ENCODE measurements at places on chromosomes 1 and 21.

DNA sequence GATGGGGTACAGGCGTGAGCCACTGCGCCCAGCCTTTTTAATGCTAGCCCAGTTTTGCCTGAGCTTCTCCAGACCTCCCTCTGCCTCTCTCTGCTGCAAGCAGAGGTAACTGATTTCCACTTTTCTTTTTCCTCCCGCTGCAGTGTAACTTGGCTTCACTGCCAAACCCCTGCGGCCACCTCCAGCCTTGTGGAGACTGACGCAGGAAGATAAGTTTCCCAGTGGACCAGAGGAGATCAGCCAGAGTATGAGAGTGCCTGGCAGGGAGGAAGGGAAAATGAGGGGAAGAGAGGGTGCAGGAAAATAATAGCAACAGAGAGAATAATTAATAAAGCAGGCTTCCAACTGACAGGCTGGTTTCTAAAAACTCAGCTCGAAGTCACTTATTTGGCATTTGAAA lies 143.7 kb downstream of the PCNX2 start:
- no peak for DNase-seq

GRCh38 chr1:109400035-109400655 lies 2.4 kb upstream of the SORT1 start:
- no peak for DNase-seq

GRCh38 chr1:77639557-77640069 lies 42.8 kb downstream of the ZZZ3 start:
- DNase-seq = no peak

DNA sequence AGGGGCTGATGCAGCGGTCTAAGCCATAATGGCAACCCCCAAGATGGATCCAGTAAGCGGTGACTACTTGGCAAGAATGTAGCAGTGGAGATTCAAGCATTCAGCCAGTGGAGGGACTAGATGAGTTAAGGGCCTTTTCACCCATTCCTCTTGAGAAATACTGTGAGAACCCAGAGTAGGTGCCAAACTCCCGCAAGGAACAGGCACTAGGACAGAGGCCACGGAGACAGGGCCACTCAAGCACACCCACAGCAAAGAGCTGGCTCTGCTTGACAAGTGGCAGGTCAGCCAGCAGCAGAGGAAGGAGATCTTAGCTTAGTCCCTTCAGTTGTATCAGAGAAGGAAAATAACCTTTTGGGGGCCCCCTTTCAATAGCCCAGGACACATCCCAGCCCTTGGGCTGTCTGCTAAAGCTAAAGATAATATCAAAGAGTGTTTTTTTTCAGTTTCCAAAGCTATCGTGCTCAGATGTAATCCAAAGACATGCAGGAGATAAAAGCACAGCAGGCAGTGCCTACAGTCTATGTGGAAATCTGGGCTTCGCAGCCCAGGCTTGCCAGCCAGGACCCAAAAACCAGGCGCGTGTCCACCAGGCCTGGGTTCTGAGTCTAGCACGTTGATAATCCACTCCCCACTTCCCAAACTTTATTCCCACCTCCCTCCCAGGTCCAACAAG lies 62.0 kb upstream of the GOLT1A start:
- no peak for DNase-seq

DNA sequence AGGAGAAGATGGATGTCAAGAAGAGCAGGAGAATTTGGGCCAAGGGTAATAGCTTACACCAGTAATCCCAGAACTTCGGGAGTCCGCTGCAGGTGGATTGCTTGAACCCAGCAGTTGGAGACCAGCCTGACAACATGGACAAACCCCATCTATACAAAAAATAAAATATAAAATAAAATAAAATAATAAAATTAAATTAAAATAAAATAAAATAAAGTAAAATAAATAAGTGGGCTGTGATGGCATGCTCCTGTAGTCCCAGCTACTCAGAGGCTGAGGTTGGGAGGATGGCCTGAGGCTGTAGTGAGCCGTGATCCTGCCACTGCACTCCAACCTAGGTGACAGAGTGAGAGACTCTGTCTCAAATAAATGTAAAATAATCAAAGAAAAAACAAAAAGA lies 1946.7 kb downstream of the MRPL39 start:
- DNase-seq = no peak

- no peak for DNase-seq
Measured at GRCh38 chr1:243595527-243596210, 254.4 kb downstream of the AKT3 start.

- no peak for DNase-seq
Measured at GRCh38 chr1:107810291-107810951, 154.6 kb downstream of the VAV3 start.

DNA sequence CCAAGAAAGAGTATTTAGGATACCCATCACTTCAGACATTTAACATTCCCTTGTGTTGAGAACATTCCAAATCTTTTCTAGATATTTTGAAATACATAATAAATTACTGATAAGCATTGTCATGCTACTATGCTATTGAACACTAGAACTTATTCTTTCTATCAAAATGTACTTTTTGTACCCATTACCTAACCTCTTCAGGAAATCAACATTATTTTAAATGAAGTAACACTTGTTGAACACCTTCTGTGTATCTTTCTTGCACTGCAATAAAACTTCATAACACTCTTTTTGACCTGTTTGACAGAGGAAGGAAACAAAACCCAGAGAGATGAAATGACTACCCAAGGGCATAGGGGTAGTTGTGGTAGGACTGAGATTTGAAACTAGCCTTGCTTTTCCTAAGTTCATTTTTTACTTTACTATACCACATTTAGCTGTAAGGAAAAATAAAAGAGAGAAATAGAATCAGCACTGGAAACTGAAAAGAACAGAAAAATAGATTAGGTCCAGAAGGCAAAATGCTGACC lies 99.4 kb downstream of the UCHL5 start:
- DNase-seq = no peak

GRCh38 chr1:69671363-69672010 lies 103.8 kb downstream of the LRRC7 start:
- DNase-seq = no peak

GRCh38 chr1:84425150-84425896 lies 27.0 kb downstream of the DNASE2B start:
- no peak for DNase-seq

DNA sequence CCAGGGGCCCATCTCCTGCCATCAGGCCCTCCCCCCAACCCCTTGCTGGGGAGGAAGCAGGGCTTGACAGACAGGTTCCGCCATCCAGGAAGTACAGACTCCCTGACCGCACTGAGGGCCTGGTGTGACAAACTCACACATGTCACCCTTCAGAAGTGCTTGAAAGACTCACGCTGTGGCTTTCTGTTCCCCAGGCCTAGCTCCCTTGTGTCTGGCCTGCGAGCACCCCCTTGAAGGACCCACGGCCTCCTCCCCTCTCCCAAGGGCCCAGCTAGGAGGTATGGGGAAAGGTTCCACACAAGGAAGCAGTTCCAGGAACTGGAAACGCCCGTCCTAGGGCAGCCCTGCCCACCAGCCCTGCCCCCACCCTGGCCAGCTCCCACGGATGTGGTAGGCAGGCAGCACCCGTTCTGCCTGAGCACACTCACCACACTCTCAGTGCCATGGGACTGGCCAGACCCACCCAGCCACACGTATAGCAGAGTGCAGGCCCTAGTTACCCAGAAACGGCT lies 26.7 kb downstream of the SLC2A1 start:
- DNase-seq = peak; percentile 53

GRCh38 chr1:78255383-78255782 lies 209.6 kb downstream of the GIPC2 start:
- no peak for DNase-seq

DNA sequence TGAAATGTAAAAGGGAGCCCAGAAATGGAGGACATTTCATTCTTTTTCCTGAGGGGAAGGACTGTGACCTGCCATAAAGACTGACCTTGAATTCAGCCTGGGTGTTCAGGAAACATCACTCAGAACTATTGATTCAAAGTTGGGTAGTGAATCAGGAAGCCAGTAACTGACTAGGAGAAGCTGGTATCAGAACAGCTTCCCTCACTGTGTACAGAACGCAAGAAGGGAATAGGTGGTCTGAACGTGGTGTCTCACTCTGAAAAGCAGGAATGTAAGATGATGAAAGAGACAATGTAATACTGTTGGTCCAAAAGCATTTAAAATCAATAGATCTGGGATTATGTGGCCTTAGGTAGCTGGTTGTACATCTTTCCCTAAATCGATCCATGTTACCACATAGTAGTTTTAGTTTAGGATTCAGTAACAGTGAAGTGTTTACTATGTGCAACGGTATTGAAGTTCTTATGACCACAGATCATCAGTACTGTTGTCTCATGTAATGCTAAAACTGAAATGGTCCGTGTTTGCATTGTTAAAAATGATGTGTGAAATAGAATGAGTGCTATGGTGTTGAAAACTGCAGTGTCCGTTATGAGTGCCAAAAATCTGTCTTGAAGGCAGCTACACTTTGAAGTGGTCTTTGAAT lies 2.9 kb downstream of the RGS2 start:
- no peak for DNase-seq

DNA sequence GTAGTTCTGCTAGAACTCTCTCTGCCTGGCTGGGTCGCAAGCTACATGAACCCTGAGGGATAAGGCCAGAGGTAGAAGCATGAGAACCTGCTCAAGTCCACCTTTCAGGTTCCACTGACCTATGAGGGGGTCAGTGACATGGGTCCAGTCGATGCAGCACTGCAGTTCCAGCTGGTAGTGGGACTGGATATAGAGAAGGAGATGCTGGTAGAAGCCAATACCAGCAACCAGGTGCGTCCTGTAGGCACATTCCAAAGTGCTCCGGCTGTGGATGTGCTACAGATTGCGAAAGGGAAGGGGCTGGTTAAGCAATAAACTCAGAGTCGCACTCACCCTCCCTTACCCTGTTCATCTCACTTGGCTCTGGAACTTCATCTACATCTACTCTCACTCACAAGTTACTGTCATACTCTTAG lies 5.7 kb downstream of the SMG5 start:
- DNase-seq = no peak

DNA sequence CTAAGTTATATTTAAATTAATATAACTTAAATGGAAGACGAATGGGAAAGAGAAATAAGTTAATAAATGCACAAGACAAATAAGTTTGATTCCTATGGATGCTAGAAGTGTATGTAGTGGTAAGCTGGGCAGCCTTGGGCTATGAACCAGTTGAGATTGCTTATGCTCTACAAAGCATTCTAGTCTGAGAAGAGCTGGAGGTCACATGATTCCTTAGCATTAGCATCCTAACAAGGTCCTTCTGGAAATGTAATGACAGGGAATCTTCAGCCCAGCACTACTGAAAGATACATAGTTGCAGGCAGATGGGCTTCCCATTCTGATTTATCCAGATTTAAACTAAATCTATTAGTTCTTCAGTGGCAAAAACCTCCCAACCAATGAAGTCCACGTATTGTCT lies 102.3 kb upstream of the ESRRG start:
- DNase-seq = no peak

DNA sequence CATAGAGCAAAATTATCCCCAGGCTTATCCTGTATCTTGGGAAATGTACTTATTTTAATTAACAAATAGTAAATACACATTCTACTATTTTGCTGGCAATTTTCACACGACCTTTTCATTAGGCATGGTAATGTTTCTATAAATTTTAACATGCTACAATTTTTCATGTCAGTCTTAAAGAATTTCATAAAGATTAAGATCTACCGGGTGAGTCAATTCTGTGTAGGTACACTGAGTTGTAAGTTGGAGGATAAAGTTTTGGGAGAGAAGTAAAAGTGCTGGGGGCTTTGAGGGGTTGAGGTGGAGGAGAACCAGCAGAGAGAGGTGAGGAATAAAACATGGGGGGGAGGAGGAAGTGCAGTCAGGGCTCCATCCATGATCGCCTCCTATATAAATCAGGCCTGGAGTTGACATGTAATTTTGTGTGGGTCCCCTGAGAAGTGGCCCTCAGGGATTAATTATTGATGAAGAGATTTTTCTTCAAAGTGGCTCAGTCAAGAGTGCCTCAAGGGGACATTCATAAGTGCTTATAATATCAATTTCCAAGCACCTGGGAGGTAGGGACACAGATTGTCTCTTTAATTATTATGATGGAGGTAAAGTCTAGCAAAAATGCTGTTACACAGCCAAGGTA lies 7.2 kb downstream of the DPYD start:
- no peak for DNase-seq

All from stimulated activated CD4-positive, alpha-beta T cell treated with anti-CD3 and anti-CD28 coated beads, Interleukin-2, amount 100 ng/mL, for 4 hours (primary cell).